BJ (cell line): ENCODE measurements at places on chromosomes 5 and 9.

DNA sequence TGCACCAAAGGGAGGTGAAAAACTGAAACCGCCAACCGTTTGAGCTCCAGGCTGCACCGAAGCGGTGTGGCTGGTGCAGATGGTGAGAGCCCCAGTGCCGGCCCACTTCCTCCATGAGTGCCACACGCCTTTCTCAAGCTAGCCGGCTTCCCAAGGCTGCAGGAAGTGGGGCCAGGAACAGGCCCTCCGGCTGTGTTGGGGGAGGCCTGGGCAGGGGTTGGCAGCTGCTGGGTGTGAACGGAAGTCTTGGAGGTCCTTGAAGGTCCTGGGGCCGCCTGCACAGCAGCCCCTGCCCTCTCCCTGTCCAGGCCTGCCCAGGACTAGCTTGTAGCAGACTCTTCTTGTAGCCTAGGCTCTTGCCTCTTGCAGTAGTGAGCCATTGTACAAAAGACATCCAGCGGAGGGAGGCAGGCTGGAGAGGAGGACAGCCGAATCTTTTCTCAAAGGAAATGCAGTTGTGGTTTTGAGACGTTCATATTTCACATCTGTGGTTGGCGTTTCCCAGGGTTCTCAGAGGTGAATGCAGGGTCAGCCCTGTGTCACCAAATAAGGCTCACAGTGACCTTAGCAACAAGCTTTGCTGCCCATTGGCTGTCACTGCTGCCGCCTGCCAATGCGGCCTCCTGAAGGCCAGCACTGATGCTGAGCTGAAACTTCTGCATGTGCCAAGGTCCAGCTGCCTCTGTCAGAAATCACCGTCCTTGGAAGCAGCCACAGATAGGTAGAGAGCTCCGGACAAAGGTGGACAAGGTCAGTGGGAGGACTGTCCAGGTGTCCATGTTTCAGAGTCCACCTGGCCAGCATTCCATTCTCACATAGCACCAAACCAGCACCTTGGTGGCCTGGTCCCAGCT is 23.9 kb downstream of the IRF1 start:
- DNase-seq, result no peak

DNA sequence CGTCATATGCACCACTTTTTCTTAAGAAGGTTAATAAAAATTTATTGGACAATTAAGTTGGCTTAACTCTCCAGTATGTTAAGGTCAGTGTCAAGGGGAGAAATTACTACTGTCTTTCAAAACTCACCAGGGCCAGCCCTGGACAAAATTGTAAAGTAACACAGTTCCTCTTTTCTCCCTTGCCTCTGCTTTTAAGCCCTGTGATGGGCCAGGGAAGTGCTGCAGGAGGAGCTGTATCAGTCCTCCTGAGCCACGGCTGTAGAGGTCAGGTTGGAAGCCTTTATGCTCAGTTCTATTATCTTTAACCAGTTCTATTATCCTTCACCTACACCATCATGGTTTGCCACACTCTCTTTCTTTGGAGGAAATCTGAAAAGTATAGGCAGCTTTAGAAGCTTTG is 11.5 kb upstream of the PPP2R2B start:
- DNase-seq, result no peak

- DNase-seq, result no peak
Observed at GRCh38 chr5:9776525-9776924, 146.4 kb upstream of the TAS2R1 start.

GRCh38 chr5:109723606-109724005 is 33.9 kb downstream of the MAN2A1 start:
- no peak for DNase-seq

DNA sequence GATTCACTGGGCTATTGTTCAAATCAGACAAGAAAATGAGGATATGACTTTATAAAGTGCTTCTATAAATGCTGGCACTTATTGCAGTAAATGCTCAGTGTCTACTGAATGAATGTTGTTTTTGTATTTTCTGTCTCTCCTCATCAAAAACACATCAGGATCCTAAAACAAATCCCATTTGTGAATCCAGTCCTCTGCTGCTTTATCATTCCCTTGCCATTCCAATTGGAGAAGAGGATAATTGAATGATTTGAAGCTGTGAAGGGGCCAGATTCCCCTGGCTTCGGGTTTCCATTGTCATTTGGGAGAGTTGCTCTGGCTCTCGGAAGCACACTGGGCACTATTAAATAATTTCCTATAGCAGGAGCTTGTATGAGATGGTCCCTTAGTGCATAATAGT is 666.8 kb downstream of the ACTL7B start:
- no peak for DNase-seq

- DNase-seq, result no peak
Observed at GRCh38 chr9:134358662-134359319, 32.5 kb downstream of the RXRA start.

- no peak for DNase-seq
Observed at GRCh38 chr5:50711280-50711679, 44.8 kb downstream of the PARP8 start.

DNA sequence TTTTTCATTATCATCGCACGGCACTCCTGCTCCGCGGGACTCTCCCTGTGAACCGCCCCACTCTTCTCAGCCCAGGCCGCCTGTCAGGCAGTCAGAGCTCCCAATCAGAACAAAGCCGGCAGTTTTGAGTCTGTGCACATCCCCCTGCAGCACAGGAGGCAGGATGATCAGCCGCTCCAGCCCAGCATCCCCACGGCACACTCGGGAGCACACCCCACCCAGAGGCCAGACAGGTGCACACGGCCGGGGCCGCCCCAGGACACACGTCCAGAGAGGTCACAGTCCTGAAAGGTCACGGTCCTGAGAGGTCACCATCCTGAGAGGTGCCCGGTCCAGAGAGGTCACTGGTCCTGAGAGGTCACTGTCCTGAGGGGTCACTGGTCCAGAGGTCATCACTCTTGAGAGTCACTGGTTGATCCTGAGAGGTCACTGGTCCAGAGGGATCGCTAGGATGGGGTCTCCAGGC is 8.4 kb downstream of the TPPP start:
- DNase-seq, result no peak
